Stimulated activated CD8-positive, alpha-beta memory T cell treated with anti-CD3 and anti-CD28 coated beads, Interleukin-7, amount 100 ng/mL, for 24 hours (primary cell): ENCODE measurements at places on chromosomes 2 and 18.
A peak's percentile ranks its signal among the peaks of the same experiment; 100 is the strongest.

DNA sequence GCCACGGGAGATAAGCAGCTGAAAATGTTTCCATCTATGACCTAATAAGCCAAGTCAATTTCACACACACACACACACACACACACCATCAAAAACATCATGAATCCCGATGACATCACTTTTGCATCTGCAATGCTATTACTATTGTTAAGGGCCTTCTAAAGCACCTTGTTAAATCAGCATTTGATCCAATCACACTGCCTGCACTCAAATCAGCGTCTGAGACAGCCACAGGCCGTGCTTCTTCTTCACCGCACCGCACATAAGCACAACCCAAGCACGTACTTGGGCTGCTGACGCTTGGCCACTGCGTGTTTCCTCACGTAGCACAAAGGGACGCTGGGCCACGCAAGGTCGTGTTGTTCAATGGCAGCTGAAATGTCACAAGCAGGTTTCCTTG, 15.8 kb upstream of the MTCL1 start:
- DNase-seq, result no peak

DNA sequence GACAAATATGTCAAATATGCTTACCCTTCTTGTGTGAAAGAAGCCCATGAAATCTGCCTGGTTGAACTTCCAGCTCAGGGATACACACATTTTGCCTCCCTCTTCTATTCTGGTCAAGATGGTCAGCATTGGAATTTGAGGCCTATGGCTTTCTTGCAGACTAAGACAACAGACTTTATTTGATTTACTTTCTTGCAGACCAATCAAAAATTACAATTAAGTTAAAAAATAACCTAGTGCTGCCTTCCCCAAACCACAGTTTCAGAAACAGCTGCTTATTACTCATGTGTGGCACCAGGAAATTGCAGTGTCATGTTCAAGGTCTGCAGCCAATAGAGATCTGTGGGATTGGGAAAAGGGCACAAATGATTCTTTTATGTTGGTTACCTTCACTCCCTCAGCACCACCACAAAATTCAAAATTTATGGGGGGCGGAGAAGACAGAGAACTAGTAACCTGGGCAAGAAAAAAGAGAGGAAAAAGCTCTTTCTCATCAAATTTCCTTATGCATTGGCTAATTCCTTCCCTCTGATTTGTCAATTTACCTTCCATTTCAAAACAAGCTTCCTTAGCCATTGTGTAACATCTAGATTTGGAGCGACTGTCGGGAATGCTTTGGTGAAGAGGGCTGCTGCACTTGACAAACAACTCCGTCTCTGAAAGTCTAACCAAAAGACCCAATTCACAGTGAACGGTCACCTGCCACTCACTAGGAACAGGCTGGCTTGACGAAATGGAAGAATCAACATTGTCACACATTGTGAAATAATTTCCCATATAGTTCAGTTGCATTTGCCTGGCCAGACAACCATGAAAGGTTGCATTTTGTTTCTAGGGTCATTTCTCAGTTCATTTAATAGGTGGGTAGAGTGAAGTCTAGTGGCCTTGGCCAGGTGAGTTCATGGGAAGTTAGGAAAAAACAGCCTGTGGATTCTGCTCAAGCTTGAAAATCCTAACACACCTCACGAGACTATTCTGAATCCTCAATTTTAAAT, 100.4 kb upstream of the FZD5 start:
- DNase-seq, result no peak

DNA sequence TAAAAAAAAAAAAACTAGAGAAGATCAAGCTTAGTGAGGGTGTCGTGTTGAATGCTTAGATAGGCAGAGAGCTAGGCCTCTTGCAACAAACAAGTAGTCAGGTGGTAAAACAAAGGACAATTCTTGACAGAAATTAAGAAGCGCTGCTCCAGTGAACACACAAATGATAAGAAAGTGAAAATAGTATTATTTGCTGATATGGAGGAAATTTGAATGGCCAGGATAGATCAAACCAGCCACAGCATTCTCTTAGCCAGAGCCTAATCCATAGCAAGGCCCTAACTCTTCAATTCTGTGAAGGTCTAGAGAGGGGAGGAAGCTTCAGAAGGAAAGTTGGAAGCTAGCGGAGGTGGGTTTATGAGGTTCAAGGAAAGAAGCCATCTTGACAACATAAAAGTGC, 121.0 kb downstream of the SNTG2 start:
- no peak for DNase-seq

- DNase-seq, result no peak
These were observed 30.3 kb downstream of the SP3 start for GRCh38 chr2:173934895-173935294.

DNA sequence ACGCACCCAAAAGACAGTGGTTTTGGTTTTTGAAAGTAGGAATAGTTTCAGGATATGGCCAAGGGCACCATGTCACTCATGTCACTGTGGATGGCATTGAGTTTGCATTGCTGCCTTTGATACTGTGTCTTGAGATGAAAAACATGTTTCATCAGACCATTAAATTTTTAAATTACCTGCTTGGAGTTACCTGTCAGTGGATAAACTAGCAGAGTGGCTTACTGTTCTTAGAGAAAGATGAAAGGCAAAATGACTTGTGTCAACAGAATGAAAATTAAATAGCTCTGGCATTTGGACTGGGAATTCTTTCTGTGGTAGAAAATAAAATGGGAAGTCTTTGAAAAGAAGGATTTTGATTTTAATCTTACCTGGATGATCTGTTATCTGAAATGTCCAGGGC, 386 bp downstream of the ICOS start:
- no peak for DNase-seq

GRCh38 chr2:149040451-149040850, 2.0 kb downstream of the LYPD6B start:
- peak; percentile 47 for DNase-seq

DNA sequence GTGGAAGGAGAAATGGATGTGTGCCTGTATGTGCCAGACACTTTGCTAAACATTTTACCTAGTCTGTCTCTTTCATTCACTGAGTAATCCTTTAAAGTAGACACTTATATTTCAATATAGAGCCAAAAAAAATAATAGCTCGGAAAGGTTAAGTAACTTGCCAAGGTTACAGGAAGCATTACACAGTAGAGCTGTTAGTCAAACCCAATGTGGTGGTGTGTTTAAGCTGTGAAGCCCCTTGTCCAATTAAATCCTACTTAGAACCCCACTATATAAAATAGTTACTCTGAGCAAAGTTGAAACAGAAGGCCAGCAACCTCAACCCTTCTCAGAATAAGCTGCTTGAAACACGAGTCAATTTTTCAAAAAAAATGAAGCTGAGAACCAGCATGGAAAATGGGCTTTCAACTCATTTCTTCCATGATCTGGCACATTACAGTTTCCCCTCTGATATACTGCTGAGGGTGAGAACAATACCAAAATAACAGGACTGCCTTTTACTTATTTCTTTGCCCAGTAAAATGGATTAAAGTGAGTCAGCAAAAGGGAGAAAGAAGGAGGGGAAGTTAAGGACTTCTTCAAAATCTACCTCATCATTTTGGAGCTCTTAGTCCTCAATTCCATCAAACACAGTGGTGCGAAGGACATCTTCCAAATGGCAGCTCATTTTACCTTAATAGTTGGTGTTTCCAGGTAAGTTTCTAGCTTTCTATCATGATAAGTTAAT, 7.9 kb downstream of the RDH14 start:
- no peak for DNase-seq
